ENCODE measurements at places on chromosomes 11 and 22.

DNA sequence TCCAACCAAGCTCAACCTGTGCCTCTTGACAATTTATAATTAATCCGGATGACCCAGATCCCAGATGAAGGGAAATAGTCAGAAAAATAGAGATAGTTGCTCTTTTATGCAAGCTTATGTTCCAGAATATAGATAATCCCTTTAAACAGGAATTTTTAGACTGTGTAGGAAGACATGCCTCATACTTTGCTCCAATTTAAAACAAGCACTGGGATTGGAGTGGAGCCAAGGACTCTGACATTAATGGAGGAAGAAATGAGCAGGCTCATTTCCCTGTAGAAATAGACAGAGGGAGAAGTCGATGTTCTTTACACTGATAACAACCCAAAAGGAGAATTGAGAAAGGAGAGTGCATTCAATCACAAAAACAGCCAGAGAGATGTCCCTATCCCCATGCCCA is 70.1 kb upstream of the LRRC55 start:
- no peak for DNase-seq

- DNase-seq = no peak
These were observed 71.2 kb upstream of the TP53AIP1 start for GRCh38 chr11:129013737-129014475.

DNA sequence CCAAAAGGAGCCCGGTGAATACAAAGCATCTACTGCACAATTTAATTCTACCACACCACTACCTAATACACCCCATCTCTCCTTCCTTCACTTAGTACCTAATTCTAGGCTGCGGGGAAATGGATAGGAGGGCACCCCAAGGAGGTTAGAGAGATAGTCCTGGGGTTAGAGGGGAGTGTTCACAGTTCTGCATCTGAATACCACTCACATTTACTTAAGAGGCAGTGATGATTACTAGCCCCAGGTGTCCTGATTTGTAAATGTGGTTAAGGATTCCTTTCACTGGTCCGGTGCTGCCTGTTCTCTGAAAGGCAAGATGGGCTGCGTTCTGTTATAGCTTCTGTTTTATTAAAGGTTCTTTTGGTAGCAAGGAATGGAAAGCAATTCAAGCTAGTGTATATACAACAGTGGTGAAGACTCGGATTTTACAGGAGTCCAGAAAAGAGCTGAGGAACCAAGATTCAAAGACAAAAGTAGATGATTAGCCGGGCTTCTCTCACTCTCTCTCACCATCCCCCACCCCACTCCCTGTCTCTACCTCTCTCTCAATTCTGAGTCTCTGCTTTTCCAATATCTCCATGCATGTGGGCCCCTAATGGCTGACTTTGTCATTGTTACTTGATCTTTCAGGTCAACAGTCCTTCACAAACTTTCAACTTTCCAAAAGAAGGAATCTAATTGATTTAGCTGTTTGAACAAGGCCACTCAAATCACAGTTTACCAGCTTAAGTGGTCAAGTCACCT is 8.7 kb upstream of the KCNA4 start:
- no peak for DNase-seq

DNA sequence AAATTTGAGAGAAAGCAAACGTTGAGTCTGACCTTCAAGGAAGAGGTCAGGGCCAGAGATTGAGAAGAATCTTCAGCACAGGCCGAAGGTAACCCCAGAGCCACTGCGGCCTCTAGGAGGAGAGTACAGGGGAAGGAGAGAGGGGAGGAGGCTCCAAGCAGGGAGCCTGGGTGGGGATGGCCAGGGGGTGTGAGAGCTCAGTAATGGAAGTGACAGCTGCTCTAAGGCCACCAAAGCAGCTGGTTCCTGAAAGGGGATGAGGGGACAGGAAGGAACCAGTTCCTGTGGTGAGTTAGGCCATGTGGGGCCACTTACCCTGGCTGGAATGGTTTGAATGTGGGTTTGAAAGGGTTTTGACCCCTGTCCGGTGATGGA is 46.1 kb downstream of the PISD start:
- no peak for DNase-seq

DNA sequence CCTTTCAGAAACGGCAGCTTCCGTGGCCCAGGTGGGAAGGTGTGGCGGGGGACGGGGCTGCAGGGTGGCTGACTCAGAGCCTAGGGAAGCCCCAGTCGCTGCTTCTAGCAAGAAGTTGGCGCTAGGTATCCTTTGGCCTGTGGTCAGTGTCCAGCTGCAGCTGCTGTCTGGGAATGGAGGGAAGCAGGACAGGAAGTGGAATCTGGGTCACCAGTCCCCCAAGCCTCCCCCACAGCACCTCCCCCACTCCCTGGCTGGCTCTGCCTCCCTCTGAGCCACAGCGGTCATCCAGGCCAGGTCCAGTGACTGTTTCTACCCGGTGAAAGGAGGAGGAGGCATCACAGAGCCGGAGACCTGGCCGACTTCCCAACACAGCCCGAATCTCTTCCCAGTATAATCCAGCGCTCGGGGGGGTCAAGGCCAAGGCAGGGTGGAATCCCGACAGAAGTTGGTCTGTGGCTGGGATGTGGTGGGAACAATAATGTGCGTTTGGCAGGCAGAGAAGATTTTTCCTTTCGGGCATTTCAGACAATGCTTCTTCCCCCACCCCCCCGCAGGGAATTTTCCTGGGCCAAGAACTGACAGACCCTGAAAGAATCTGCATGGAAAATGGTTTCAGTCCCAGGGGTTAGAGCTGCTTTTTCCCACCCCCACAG is 45.1 kb downstream of the C11orf96 start:
- no peak for DNase-seq

DNA sequence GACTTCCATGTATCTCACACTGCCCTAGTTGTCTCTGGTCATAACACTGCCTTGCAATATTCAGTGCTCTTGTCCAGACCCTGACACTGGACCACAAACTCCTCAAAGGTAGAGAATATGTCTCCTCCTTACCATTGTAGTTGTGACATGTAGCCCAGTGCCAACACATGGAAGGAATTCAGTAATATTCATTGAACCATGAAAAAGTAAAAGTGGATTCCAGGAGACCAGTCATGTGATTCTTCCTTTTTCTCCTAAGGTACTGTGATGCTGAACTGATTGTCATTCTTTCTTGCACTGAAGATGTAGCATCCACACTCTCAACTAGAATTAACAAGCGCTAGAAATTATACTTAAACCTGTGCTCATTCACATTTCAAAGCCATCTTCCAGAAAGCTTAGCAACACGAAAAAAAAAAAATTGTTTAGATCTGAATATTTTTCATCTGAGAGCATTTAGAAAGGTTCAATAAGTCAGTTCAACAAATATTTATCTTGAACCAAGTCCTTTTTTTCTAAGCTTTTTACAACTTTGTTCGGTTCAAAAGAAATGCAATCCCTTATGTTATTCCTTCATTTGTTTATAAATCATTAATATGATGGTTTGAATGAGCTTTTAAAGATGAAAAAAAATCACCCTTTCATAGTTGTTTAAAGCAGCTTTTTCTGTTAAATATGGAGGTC is 224.7 kb upstream of the BLID start:
- no peak for DNase-seq

DNA sequence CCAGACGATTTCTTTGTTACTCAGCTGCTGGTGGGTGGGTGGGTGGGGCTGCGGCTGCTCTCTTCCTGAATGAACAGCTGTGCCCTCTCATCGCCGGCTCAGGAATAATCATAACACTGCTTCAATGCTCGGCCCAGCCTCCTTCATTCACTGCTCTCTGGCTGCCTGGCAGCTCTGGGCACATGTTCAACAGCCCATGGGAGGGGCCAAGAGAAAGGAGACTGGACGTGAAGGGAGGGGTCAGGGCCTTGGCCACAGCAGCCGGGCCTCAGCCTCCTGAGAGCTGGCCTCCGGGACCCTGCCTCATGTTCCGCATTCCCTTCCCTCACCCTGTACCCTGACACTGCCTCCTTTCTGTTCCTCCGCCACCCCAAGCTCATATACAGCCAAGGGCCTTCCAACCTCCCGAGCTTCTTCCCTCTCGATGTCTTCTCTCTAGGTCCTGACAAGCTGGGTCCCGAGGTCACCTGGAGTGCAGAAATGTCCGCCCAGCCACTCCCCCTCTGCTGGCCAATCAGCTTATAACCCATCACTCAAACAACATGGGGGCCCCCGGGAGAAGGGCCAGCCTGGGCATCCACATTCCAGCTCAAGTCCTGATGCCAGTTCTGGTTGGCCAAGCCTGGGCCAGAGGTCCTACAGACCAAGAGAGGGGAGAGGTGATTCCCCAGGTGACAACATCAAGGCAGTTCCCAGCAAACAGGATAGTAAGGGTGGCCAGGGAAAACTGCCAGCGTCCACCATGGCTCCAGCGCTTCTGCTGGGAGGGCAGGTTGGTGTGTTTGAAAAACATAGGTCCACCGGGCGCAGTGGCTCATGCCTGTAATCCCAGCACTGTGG is 3.2 kb upstream of the CSDC2 start:
- no peak for DNase-seq

GRCh38 chr22:37781434-37782059 is 26.2 kb upstream of the GCAT start:
- DNase-seq = no peak

GRCh38 chr11:45915446-45915845 is 2.2 kb downstream of the PEX16 start:
- DNase-seq = no peak

- no peak for DNase-seq
These were observed 14.6 kb upstream of the P2RY6 start for GRCh38 chr11:73257342-73258103.

- DNase-seq = no peak
These were observed 47.1 kb downstream of the MYH9 start for GRCh38 chr22:36340621-36341020.

GRCh38 chr22:31079095-31079642 is 1.9 kb upstream of the SMTN start:
- no peak for DNase-seq

DNA sequence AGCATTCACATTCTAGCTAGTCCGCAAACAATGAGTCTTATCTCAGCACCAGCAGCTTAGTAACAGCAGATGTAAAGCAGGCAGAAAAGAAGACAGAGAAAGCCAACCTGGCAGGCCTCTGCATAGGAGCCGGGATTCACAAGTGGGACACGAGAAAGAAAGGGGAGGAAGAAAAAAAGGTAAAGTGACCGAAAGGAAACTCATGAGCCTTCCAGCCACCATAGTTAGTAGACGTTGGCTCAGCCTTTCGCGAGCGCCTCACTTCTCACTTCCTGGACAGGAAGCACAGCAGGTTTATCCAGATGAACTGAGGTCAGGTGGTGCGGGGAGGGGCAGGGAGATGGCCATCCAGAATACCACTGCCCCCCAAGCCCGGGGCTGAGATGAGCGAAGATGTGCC is 19.7 kb upstream of the KAT5 start:
- no peak for DNase-seq

DNA sequence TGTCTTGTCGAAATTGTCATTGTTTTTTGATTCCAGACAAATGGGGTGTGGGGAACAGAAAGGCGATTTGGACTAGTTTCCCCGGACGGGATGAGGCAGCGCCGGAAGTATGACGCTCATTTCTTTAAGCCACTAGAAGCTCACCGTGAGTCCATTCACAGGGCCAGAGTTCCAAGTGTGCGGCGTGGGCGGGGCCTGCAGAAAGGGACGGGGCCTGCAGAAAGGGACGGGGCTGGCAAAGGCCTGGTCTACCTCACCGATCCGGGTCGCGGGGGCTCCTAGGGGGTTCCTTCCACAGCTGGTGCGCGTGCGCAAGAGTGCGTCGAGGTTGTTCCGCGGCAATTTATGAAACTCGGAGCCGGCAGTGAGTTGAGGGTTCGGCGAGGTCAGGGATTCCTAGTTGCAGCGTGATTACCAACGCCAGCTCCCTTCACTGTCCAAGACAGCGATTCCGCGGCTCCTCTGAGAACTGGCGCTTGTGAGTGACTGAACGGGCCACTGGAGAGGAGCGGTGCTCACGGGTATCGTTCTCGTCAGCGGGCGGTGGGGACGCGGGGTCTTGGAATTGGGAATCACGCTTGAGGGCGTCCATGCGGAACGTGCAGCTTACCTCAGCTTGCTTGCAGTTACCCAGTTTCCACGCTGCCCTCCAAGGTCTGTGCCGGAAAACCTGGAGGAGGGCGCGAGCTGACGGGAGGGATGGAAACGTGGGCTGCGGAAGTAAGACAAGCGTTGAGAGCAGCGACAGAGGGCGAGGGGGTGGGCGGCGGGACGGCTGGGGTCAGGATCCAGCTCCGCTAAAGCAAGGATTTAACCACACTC is at the start of gene ZNF215:
Gene ZNF215, plus strand, starts transcription at position 219 of the 822 bp plus-strand sequence. CDS start 5,847 bp downstream, outside the sequence.
- DNase-seq = no peak

DNA sequence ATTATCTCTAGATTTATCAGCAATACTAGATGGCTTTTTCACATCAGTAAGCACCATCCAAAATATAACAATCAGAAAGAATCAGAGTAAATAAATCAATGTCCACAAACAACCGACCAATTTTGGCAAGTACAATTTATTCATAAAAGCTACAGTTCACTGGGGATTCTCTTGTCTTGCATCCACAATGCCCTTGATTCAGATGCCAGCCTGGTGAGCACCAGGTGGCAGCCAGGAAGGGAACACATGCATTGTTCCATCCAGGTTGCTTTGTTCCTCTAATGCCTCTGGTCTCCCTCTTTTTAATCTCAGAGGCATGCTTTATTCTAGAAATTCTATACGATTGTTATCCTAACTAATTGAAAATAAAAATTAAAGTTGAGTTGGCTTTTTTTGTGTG is 242.1 kb upstream of the KIRREL3 start:
- DNase-seq = no peak

GRCh38 chr11:67996622-67997474 is 7.0 kb downstream of the UNC93B1 start:
- no peak for DNase-seq

- no peak for DNase-seq
These were observed 1358.7 kb downstream of the LRRC4C start for GRCh38 chr11:40100781-40101180.

DNA sequence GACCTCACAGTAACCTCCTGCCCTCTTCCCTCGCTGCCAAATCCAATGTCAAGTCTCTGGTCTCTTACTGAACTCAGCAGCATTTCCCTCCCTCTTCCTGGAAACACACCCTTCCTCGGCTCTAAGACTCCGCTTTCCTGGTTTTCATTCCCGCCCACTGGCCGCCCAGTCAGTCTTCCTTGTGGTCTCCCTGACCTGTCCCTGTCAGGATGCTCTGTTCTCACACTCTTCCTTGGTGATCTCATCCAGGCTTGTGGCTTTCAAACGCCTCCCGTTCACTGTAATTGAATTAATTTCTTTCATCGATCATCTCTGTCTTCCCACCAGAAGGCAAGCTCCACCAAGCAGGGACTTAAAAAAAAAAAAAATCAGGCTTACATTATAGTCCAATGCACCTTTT is 33.5 kb downstream of the MYO18B start:
- no peak for DNase-seq

GRCh38 chr22:47808236-47808635 is 1045.8 kb downstream of the TBC1D22A start:
- DNase-seq = no peak
